NCI-H774 (cell line): ENCODE measurements at places on chromosomes 7 and 10.

DNA sequence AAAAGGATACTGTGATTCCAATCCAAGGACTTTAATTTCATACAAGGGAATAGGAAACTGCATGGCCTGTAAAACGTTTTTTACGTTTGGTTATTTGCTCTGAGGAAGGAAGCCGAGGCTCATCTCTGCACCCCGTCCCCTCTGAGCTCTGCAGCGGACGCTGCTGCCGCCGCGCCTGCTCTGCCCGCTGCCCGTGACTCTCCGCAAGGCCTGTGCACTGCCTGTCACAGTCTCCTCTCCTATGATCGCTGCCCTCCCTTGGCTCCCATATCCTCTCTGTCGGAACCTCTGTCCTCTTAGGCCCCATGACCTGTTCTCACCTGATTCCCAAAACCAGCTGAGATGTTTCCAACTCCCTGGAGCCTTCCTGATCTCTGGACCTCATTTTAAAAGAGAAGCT lies 320.3 kb upstream of the ZNF32 start:
- no peak for DNase-seq

DNA sequence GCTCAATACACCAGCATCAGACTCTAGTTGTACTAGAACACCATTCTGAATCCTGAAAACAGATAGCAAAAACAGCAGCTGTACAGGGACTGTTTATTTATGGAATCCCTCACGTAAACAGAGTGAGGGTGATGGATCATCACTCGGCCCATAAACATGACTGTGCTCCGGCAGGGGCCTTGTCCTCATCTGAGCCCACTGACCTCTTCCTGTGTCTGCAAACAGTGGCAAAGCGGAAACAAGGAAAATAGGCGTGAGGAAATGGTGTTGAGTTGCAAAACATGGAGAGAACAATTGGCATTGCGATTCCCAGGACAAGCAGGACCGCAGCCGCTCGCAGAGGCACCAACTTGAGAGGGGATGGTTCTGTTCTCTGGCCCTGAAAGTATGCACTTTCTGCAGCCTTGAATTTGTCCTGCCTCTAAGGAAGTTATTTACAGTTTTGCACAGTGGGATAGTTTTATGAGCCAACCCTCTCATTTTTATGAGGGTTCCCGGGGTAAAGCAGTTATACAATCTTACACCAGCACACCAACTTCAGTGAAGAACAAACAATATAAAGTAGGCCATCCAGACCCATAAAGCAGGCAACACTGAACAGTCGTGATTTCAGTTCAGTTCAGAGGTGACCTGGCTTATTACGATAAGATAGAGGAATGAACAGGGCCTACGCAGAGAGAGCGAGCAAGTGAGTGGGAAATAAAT lies 248.0 kb upstream of the FZD8 start:
- no peak for DNase-seq

DNA sequence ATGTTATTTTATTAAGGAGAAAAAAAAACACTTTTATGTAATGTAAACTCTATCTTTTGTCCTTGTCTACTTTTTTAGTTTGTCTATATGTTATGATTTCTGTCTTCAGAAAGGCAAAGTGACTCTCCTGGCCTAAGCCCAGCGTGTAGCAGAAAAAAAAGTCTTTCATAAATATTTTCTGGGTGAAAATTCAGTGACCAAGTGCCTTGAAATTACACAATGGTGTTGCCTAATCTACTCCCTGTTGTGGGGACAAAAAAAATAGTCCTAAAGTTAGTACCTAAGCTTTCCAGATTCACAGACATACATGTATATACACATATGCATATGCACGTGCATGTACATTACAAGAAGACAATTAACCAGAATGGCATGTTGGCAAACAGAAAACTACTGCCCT lies 1257.8 kb upstream of the SORCS1 start:
- DNase-seq = no peak

DNA sequence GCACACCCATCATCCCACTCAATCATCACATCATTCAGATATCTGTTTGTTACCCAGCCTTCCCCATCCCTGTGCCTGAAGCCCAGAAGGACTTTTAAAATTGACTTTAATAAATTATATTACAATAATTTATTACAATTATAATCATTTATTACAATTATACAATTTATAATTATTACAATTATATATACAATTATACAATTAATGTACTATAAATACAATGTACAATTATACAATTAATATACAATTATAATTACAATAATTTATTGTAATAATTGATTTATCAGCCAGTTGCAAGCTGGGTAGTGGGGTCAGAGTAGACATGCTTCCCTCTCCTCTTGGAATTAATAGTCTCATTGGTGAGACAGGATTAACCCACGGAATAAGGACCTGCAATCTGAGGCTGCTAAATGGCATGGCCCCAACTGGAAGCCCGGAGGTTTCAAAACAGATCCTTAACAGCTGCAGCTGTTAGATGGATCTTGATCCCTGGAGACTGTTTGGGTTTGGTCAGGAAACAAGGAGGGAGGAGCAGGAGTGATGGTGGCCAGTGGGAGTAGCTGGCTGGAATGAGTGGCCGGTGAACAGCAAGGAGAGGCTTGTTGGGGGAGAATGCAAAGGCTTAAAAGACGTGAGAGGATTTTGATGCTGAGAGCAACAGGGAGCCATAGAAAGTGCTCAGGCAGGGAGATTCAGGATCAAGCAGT lies 402.8 kb upstream of the PODXL start:
- no peak for DNase-seq

- no peak for DNase-seq
Measured at GRCh38 chr10:27373566-27374160, 130.4 kb upstream of the RAB18 start.

GRCh38 chr7:159116581-159117339 lies 27.9 kb downstream of the VIPR2 start:
- DNase-seq = no peak

DNA sequence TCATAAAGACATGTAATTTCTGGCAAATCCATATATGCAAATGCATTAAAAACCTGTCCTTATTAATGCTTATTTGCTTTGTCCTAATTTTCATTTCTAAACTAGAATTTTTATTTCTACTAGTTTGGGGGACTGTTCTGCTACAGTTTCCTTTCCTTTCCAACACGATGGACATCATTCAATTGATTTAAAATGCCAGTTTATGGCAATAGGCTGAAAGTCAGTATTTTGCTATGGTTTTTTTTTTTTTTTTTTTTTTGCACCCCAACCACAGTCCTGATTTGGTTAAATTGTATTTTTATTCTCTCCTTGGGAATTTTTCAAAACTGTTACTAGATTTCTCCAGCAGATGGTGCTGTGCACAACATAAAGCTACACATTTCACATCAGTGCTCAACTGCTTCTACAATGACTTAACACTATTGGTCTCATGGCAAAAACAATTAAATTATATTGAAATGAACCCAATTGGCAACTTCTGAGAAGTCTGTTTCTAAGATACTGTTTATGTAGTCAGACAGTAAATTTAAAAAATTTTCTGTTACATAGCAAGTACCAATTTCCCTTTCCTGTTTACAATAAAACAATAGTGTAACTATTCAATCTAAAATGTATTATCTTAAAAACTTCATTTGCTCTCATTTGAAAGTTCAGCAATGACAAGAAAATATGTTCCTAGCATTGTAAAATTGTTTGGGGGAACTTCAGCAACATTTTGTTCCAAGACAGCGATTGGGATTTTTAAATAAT lies 193.8 kb upstream of the CCDC6 start:
- DNase-seq = peak; percentile 51

DNA sequence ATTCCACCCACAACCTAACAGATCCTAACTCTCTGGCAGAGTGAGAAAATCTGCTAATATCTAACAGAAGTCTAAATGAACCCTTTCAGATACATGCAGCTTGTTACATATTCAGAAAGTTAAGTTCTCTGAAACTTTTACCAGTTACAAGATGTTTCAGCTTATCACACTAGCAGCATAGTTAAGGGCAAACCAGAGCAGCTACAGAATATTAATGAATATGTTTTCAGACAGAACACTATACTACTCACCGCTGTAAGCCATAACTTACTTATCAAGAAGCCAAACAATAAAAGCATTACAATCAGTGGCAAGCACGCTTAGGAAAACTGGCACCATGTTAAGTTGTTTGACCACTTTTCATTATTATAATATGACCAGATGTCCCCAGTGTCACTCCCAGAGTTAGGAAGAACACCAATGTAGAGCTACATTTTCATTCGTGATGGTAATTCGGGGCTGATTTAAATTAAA lies 2.7 kb downstream of the ITGB1 start:
- no peak for DNase-seq

DNA sequence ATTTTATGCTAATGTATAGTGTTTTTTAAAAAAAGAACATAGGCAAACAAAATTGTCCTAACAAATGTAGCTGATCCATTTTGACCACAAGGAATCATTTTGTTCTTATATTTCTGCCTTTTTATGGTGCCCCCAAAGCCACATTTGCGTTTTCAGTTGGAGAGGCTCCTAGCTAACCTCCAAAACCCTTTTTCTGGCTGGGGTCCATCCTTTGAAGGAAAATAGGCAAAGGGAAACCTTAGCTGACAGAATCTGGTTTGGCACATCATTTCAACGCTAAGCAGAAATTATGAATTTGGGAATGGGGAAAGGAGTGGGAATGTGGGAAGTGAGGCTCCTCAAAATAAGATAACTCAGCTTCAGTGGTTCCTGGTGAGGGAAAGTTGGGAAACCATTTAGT lies 25.6 kb upstream of the SLC25A13 start:
- no peak for DNase-seq

DNA sequence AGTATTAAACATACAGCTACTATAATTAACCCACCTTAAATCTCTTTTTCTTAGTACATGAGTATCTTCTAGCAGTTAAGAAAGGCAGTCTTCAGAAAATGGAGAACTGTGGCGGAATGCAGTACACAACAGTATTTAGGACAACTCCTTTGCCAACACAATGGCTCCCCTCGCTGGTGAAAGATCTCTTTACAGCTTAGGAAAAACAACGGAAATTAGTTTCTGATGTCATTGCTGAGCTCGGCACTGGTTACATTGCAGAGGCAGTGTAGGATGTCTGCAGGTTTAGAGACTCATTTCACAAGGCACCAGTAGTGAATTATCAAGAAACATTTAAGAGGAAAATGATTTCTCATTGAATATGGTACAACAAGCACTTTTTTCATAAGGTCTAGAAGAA lies 43.4 kb downstream of the GLRX3 start:
- no peak for DNase-seq

GRCh38 chr10:17756557-17757217 lies 4.7 kb downstream of the TMEM236 start:
- no peak for DNase-seq

GRCh38 chr10:112490545-112490944 lies 43.5 kb downstream of the VTI1A start:
- peak; percentile 8 for DNase-seq

DNA sequence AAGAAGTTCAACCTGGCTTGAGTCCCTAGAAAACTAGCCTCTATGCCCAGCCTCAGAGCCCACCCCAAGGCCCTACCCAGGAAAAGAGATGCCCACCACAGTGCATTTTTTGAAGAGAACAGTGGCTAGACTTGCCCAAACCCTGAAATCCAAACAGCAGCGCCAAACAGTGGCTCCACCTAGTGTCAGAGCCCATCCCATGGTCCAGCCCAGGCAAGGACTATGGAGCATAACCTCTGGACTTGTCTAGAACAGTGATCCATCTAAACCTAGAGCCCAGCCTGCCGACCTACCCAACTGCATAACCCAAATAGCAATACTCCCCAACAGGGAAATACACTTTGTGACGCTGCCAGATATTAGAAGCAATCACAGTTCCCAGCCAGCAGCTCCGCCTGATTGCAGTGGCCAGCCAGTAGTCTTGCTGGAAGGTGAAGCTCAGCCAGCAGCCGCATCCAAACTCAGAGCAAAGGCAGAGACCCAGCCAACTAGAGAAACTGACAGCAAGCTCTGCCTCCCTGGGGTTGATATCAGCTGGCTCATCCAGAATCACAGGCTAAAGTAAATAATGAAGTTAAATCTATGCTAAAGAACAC lies 44.5 kb downstream of the HBP1 start:
- DNase-seq = no peak

- DNase-seq = no peak
Measured at GRCh38 chr10:28467615-28468014, 65.3 kb upstream of the WAC start.

GRCh38 chr10:58662314-58662713 lies 149.6 kb downstream of the BICC1 start:
- DNase-seq = no peak

GRCh38 chr7:52956379-52956915 lies 79.0 kb upstream of the POM121L12 start:
- no peak for DNase-seq

DNA sequence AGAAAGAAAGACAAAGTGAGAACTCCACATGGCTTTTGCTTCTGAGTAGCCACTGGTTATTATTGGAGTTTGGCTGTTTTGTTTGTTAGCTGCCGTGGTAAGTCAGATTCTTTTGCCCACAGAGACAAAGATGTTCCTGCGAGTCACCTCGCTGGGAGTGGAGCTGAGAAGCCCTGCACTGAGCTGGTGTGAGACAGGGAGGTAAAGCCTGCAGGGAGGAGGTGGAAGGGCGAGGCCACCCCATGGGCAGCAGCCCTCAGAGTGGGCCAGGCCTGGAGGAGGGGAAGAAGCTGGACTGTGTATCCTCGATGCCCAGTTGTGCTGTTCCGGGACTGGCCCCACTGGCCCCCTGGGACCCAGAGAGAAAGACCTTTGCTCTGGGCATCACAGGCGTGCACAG lies 14.3 kb upstream of the NOM1 start:
- no peak for DNase-seq

GRCh38 chr10:108561649-108562048 lies 1361.7 kb downstream of the XPNPEP1 start:
- DNase-seq = no peak

GRCh38 chr10:109852475-109853037 lies 70.8 kb downstream of the XPNPEP1 start:
- peak; percentile 2 for DNase-seq

DNA sequence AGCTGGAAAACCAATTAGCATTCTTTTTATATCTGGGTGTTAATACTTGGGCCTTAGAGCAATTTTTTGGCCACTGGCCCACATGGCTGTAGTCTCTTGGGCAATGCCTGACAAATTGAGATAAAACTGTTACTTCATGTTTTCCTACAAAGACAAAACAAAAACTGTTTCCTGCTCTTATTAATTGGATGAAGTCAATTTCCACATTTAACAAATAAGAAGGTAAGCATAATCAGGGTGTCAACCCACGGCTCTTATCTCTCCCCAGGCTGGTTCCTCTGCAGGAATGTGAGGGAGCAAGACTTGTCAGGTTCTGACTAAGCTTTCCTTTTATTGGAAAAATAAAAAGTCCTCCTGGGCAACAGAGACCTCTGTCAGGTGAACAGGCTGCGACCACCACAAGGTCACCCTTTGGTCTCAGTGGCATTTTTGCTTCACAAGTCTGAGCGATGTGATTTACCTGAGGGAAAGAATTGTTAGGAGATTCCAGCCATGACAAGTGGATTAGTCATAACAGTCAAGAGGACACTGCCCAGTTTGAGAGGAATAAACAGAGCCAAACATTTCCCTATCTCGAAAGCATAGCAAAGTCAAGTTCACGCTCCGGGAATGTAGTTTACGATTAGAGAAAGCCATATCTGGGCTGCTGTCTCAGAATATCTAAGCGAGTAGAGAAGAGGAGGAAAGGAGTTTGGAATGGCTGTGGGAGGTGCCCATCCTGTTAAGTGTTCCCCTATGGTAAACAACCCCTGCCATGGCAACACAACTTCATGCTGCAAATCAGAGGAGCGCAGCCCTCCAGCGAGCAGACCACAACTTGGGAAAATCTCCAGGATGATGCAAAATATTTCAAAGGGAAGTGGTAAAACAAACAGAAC lies 144.4 kb downstream of the TES start:
- no peak for DNase-seq
